ENCODE measurements at places on chromosomes 5 and 9.

- no peak for DNase-seq
Measured at GRCh38 chr5:1660001-1660400, 136.2 kb upstream of the LPCAT1 start.

- DNase-seq = no peak
Measured at GRCh38 chr5:172602783-172603231, 38.3 kb upstream of the NEURL1B start.

- peak; percentile 90 for DNase-seq
Measured at GRCh38 chr9:684941-685340, 156.6 kb upstream of the DMRT1 start.

DNA sequence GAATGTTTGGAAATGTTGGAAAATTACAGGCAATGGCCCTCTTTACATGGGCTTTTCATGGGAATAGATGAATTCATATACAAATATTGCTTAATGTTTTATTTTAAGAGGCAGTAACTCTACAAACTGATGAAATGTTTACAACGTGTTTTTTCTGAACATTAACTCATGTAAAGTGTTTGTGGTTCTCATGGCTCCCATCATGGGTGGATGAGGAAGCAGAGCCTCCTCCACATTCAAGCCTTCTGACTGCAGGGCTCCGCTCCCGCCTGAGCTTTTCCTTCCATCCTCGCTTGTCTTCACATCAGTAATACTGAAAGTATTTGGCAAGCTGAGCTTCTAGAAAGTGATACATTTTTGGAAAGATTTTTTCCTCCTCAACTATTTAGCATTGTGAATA, 204.2 kb downstream of the ARHGAP26 start:
- DNase-seq = no peak

DNA sequence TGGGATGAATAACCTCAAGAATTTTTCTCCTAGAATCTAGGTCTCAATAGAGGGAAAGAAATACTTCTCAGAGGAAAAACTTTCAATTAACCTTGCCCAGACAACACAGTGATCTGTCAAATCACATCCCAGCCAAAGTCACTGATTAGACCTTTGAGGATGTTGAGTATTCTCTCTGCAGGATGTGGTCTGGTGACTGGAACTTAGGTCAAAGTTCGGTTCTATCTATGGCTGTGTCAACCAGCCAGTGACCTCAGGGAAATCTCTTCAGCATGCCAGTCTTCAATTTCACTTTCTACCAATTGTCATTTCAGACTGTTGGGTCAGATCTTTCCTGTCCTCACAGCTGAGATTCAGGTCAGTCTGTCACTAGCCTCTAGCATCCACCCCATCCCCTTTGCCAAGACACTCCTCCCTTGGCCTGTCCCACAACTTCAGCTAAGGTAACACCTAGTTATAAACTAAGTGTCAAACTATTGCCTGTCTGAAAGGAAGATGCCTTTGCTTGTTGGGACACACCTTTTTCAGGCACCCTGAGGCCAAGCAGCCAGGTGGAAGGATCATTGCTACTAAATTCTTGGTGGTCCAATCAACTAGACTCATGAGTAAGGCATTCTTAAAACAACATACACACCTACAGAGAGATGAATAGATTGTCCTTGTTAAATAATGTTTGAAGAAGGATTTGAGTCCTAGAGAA, 156.3 kb upstream of the FST start:
- peak; percentile 16 for DNase-seq

DNA sequence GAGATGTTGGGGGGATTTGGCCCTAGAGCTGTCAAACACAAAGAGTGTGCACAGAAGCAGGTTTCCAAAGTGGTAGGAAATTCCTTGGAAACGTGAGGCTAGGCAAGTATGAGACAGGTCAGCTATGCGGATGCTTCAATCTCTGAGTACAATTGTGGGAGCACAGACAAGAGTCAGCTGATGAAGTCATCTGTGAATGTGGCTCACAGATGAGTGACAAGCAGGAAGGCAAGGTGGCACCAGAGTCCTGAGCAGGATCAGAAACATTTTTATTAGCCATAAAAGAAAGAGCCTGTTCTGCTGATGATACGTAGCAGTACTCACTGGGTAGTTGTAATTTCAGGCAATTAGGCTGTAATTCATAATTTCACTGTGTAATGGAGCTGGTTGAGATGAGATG, 117.0 kb downstream of the DCP2 start:
- no peak for DNase-seq

- no peak for DNase-seq
Measured at GRCh38 chr9:127812936-127813675, 10.4 kb downstream of the FPGS start.

- DNase-seq = no peak
Measured at GRCh38 chr5:65823204-65823603, 101.2 kb downstream of the NLN start.

GRCh38 chr5:19488786-19489185, 499.2 kb downstream of the CDH18 start:
- DNase-seq = no peak

DNA sequence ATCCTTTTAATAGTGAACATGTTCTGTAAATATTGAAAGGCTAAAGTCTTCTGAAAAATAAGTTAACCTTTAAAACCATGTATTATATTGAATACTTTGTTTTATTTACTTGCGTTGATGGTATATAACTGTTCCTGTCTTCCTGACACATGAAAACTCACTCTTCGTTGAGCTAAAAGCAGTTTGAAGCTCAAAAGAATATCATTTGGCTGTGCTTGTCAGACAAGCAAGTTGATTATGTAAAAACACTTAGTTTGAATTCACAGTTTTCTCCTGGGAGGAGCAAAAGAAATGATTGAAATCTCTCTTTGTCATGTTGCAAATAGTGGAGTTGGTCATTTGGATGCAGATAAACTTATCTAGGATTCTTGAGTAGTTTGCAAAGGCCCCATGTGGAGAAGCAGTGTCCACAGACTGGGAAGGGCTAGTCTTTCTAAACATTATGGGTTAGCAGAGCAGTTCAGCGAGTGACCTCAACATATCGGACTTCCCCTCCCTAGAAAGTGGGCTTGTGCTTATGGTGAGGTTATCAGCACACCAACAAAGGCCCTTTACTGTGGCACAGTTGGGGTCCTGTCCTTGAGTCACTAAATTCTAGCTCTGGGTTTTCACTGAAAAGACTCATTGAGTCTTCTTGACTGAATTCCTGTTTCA, 290.4 kb downstream of the CSNK1G3 start:
- DNase-seq = no peak

DNA sequence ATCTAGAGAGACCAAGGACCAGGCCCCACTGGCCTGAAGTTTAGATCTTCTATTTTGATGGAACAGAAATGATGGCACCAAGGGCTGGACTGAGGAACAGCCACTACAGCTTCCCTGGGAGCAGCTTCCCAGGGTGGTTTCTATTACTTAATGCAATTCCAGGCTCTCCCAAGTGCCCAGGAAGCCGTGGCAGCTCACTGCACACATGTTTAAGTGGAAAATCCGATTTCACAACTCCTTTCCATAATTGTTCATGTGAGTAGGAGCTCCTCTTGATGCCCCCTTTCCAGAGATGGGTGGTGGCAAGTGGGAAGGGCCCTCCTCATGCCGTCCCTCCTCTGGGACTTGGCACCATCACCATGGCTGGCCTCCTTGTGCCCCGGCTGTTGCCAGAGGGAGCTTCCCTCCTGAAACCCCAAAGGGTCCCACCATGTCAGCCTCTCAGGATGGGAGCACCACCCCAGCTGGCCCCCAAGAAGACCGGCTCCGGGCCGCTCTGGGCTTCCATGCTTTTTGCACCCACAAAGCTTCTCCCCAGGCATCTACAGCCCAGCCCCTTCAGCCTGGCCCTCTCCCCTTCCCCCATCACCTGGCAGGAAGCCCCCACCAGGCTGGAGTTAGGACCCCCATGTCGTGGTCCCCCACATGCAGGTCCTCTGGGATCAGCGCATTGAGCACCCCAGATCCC, 9.1 kb upstream of the UBAC1 start:
- no peak for DNase-seq

- DNase-seq = no peak
Measured at GRCh38 chr5:173554038-173554955, 62.2 kb downstream of the BOD1 start.

DNA sequence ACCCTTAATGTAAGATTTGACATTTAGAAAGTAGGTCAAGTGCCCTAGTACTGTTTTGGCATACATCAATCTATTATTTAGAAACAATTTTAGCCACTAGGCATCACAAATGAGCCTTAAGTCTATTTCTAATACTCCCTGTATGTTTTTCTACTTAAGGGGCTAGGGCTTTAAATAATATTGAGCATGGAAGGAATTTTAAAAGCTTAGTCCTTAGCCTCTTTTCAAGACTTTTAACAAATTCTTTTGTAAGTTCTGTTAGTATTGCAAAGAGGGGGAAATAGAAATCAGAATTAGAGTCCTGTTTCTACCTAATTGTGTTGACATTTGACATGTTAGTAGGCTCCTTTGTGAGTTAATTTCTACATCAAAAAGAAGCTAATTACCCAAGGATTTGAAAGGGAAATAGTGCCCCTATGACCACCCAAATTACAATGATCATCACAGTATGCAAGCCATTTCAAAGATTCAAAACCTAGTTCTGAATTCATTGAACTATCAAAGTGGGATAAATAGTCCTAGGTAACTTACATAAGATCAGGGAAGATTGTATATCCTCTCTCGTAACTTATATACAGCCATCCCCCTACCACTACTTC, 647.8 kb upstream of the ACO1 start:
- DNase-seq = no peak

DNA sequence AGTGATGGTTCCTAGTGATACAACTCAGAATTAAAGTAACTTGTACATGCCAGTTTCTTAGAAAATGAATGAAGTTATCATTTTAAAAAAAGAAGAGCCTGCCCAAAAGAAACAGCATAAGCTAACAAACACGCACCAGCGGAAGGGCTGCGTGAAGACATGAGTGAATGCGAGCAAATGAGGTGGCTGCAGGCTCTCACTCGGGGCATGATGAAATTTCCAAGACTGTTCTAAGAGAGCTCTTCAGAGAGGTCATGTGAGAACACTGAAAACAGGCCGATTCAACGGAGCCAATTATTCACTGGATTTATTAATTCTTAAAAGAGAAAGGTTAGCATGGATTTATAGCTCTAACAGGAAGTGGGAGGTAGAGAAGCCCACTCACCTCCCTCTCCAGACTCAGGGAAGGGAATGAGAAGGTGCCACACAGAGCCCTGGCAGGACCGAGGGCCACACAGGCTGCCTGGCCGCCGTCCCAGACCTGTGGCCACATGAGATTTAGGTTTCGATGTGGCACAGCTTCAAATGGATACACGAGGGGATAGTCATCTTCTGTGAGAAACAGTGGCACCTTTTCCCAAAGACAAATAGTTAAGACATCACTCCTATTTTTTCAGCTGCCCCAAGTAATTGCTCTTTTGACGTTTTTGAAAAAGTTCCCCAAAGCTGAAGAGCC, 55.5 kb downstream of the HABP4 start:
- no peak for DNase-seq
